ENCODE measurements at places on chromosomes 12 and 14. TPM values are rescaled to one million over a fixed set of nuclear protein-coding genes. Genes with fewer than 3 reads are reported as not detected.

DNA sequence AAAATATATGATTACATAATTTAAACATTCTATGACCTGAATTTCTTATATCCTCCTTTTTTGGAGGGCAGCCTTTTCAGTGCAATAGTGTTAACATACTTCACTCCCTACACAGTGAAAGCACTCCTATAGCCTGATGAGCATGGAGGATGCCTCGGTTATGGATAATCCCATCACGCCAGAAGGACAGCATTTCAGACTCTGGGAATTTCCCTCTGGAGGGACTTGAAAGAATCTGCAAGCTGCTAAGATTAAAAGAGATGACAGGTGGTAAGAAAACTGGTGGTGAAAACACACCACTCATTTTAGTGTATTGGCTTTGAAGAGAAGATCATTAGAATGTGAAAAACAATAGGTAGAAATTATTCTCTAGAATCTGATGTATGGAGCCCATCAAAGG is 99.3 kb upstream of the LMNTD1 start:
- no peak for DNase-seq

- DNase-seq, result no peak
These were observed 1.8 kb upstream of the RCOR1 start for GRCh38 chr14:102590667-102591099.

DNA sequence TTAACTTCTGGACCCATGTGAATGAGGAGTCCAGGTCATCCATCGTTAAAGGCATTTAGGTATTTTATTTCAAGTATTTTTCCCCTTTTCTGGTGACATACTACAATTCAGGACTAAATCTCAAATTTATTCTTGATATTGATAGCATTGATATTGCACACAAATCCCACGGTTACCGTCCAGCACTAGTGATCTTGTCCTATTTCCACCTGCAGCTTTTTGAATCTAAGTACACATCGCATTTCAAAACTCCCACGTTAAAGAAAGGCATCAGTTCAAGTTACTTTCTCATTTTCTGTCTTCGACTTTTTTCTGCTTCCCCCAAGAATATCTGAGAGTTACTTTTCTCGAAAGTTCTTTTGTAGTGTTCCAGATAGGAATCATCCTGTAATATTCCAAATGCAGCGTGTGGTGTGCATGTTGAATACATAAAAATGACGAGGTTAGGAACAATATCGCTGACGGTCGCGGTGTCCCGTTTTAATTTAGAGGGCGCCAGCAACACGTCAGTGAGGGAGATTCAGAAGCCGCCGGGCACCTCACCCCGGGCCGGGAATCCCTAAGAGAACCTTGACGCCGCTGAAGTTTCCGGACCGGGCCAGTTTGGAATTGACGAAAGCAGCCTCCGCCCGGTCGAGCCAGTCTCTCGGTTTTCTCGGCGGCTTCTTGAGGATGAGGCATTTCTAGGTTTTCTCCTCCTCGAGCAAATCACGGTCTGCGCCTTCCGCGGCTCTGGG is 569 bp upstream of the RGS6 start:
- no peak for DNase-seq

DNA sequence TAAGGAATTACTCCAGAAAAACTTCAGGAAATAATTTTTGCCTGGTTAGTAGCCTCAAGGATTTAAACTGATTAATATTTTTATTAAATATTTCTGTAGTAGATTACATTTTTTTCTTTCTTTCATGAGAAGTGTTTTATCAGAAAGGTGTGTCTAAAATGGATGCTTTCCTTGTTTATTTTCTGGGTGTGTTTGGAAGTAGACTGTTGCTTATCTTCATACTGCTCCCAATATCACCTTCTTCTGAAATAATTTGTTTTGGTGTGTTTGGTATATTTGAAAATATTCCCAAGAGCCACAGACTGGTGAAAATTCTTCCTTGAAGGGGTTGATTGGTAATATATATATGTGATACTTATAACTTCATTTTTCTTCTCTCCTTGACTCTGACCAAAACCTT is 10.1 kb upstream of the REP15 start:
- no peak for DNase-seq

DNA sequence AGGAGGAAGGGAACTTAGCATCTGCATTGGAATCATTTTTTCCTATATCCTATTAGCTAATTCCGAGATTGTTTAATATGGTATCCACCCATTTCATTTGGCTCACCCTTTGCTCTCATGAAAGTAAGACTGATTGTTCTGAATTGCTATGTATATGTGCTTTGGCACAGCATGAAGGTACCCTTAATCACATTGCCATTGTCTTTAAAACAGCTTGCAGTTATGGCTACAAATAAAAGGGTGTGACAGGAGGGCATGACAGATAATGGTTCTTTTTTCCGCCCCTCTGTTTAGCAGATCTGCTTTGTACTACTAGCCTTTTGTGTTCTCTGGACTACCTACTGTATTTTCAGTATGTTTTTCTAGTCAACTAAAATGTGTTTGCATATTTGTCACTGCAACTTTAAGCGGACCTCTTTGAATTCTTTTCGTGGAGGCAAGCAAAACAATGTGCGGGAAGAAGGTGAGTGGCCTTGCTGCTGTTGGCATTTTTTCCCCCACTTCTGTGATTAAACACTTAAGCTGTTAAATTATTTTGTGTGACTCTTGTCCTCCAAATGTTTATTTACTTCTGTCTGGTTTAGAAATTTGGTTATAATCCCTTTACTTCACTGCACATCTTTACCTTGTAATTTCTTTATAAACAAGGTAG is 35.8 kb downstream of the FBXO34 start:
- DNase-seq, result no peak

The RND1 gene
- 5.8 TPM for total RNA-seq

All from omental fat pad (tissue), 4 donors.